ENCODE measurements at places on chromosomes 11 and 22. TPM values are rescaled to one million over a fixed set of nuclear protein-coding genes. Genes with fewer than 3 reads are reported as not detected.

Gene MRGPRF
- total RNA-seq: 0.30 TPM

Gene PPFIBP2
- total RNA-seq: 2.9 TPM

Gene LRRC56
- 0.30 TPM for total RNA-seq

Gene ANKRD13D
- total RNA-seq: 22.4 TPM

Gene SLCO2B1
- total RNA-seq: not detected

Gene GAL3ST3
- total RNA-seq: not detected

Gene GAB4
- total RNA-seq: not detected

Gene SCGB2A2
- not detected for total RNA-seq

Gene POLR2F
- 78.0 TPM for total RNA-seq

Gene CARD10
- total RNA-seq: 27.5 TPM

Gene MS4A1
- not detected for total RNA-seq

Gene SHANK2
- not detected for total RNA-seq

Gene THY1
- 4.0 TPM for total RNA-seq

Gene FAM83F
- total RNA-seq: not detected

Gene TSGA10IP
- not detected for total RNA-seq

Gene GGTLC2
- total RNA-seq: not detected

Gene TSPAN32
- not detected for total RNA-seq

Gene C22orf23
- total RNA-seq: 0.32 TPM

Gene RTN4R
- 0.65 TPM for total RNA-seq

Gene APOBEC3B
- total RNA-seq: 3.5 TPM

Gene PGM2L1
- 15.9 TPM for total RNA-seq

Gene ALX4
- not detected for total RNA-seq

Gene ACTN3
- under 0.01 TPM for total RNA-seq

Gene MYO7A
- 0.65 TPM for total RNA-seq

Gene FOLR1
- not detected for total RNA-seq

Gene OR51B4
- total RNA-seq: not detected

Gene LRRC55
- total RNA-seq: not detected

Gene DLG2
- 0.91 TPM for total RNA-seq

Gene LDHAL6A
- not detected for total RNA-seq

Gene GALNT18
- total RNA-seq: 14.0 TPM

Gene KRTAP5-8
- total RNA-seq: not detected

Gene PLAAT5
- not detected for total RNA-seq

Gene MPEG1
- total RNA-seq: not detected

Data from epithelial cell of umbilical artery (primary cell).